ENCODE measurements at places on chromosomes 5 and 9.

DNA sequence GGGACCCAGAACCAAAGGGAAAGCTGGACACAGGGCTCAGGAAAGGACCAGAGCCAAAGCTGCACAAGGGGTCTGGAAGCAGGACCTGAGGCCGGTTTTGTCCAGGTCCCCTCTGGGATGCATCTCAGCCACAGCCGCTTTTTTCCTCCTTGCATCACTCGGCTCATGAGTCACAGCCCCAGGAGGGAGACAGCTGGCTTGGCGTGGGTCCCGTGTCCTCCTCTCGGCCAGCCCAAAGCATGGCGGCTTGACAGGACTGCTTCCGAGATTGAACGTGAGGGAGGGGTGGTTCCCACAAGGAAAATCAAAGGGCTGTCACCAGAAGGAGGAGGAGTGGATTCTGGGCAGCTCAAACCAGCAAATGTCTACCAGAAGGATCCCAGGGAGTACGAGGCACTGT lies 56.7 kb upstream of the CPLX2 start:
- DNase-seq = no peak

- no peak for DNase-seq
These were observed 117.4 kb downstream of the PRKACG start for GRCh38 chr9:68896486-68896885.

DNA sequence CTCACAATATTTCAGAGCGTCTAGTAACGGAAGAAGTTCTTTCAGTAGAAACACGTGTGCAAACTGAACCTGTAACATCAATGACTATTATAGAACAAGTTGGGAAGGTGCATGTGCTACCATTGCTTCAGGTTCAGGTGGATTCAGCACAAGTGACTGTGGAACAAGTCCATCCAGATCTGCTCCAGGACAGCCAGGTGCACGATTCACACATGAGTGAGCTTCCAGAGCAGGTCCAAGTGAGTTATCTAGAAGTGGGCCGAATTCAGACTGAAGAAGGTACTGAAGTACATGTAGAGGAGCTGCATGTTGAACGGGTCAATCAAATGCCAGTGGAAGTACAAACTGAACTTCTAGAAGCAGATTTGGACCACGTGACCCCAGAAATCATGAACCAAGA lies 17.4 kb upstream of the NIM1K start:
- DNase-seq = no peak

DNA sequence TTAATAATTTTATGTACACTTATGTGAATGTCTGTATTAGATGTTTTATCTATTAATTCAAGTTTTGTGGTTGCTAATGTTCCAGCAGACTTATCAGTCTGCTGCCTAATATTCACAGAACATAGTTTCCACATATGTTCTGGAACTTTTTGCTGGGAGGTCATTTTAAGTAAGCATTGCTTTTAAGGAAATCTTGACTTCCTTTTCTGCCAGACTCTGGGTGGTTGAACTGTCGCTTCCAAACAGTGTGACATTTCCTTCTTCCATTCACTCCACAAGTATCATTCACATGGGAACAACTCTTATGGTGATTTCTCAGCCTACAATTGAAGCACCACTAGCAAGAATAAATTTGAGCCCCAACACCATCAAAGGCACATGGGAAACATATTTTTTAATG lies 82.9 kb downstream of the PLCXD3 start:
- DNase-seq = no peak

GRCh38 chr5:142976861-142977260 lies 206.7 kb downstream of the ARHGAP26 start:
- DNase-seq = no peak
